Esophagus mucosa (tissue), 1 donor: ENCODE measurements at places on chromosomes 12 and 14.

GRCh38 chr14:92801917-92802316 is 7.8 kb downstream of the GOLGA5 start:
- no peak for ATAC-seq

- no peak for ATAC-seq
These were observed 13.9 kb downstream of the NKX2-1 start for GRCh38 chr14:36505892-36506731.

GRCh38 chr14:56212521-56212920 is 94.3 kb downstream of the PELI2 start:
- no peak for ATAC-seq

DNA sequence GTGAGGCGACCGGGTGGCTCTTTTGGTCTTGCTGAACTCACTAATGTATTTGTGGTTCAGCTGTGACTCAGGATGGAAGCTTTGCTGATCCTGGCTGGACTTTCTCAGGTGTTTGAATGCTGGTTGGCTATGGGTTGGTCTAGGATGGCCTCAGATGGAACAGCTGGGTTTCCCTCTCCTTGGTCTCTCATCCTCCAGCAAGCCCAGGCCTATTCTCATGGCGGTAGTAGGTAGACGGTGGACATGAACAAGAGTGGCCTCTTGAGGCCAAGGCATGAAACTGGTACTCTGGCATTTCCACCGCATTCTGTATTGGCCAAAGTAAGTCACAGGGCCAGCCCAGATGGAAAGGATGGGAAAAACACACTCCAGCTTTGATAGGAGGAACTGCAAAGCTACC is 11.8 kb upstream of the POLR3B start:
- ATAC-seq = peak; percentile 75

DNA sequence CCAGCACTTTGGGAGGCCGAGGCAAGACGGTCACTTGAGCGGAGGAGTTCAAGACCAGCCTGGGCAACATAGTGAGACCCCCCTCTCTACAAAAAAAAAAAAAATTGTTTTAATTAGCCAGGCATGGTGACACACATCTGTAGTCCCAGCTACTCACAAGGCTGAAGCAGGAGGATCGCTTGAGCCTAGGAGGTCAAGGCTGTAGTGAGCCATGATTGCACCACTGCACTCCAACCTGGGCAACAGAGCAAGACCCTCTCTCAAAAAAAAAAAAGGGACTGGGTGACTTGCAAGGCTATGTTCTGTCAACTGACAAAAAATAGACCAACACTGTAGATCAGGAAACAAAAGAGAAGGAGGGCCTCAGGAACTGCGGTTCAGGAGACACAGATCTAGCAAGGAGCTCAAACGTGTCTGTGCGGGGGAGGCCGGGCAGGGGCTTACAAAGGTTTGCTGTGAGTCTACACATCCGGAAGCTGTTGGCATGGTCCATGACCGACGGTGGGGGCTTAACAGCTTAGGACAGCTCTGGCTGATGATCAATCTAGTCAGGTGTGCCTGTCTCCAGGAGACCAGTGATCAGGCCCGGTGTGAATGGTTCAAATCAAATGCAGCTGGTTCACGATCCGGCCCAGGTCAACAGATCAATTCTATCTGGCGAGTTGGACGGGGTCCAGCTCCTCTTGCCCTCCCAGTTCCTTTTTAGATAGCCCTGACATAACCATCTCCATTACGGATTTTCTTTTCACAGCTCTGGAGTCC is 31.7 kb upstream of the INF2 start:
- peak; percentile 42 for ATAC-seq

DNA sequence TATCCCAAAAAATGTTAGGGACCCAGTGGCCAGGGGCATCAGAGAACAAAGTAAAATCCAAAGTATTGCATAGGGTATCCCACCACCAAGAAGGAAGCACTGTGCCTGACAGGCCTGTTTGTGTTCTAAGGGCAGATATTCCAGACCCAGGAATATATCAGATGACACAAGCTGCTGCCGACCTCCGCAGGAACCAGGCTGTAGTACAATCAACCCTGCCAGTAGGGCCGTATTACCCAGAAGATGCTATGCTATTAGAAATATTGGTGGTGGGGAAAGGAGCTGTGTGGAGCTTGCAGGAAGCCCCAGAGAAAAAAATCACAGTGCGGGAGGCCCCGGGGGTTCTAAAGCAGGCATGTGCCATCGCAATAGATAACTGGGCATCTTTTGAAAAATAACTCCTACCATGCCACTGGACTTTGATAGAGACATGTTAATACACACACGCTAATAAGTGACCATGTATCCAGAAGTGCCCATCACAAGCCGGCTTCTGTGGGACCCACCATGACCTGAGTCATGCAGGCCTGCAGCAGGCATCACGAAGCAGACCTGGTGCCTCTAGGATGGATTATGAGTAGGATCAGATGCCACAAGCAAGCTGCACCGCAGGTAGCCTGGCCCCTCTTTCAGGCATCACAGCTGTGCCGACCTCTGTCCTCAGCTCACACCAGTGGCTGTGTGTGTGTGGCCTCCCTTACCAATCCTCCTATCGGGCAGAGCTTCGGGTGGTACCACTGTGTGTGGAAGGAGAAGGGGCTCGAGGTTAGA is 242.7 kb downstream of the BCL11B start:
- no peak for ATAC-seq

- ATAC-seq = no peak
These were observed 97.2 kb downstream of the MGAT4C start for GRCh38 chr12:86158956-86159355.

DNA sequence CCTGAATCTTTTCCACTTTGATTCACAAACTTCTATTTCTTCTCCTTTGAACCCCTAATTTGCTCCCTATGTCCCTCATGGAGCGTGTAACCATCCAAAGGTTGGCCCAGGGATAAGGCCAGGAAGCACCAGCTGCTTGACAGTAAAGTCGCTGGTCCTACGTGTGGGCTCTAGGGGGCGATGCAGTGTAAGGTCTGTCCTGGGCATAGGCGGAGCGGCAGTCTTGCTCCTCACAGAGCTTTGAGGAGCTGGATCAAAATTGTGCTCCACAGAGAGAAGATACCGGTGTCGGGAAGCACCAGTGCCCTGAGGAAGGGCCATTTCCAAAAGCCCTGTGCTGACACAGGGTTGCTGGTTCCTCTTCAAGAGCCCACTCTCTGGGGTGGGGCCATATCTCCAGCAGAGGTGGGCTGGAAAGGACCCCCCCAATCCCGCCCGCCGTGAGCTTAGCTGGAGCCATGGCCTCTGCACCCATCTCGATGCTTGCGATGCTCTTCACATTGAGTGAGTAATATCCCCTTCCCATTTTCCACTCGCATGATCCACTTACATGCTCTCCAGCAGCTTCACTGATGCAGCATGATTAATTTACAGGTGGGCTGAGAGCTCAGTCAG is 49.9 kb upstream of the OR4E1 start:
- ATAC-seq = no peak

- ATAC-seq = no peak
These were observed 188.9 kb downstream of the TMEM132C start for GRCh38 chr12:128455851-128456250.

- ATAC-seq = no peak
These were observed 118.3 kb downstream of the SLC25A47 start for GRCh38 chr14:100441271-100441947.

DNA sequence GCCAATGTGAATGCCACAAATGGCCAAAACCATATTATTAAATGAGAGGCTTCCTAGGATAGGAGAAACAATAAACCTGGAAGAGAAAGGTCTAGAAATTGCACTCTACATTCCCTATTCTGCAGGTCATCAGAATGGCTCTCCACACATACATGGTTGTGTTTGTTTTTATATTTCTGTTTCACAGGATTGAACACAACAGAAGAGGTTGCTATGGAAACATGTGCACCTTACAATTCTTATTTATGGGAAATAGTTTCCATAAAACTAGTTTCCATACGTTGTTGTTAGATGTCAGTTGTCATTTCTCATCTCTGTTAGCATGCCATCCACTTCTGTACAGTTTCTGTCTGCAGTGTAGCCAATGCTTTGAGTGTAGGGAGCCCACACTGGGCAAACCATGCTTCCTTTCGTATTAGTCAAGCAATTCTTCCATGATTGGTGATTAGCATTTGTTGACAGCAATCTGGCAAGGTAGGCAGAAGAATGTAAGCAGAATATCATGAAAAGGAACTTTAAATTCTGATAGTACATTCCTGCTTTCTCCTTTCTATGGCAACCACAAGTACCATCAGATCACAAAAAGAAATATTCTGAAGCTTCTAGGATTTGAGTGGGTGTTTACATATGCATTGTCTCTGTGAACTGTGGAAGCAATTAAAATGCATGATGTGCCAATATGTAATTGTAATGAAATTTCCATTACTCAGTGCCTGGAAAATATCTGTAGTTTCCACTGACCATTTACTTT is 141.6 kb upstream of the AVPR1A start:
- ATAC-seq = no peak
